NCI-H774 (cell line): ENCODE measurements at places on chromosomes 6 and 20.

DNA sequence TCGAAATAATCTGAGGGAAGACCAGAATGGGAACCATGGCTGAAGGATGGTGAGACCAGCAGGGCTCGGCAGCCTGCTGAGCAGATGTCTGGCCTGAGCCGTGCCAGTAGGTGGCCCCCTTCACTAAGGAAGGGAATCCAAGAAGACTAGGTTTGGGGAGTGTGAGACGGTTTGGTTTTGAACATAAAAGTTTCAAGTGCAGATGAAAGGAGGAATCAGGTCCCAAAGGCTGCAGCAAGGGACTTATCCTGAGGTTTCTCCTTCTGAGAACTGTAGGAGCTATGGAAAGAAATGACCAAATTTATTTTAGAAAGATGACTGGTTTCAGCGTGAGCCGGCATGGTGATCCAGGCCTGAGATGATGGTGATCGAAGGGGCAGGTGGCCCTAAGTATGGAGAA lies 4.6 kb upstream of the OSER1 start:
- peak; percentile 12 for DNase-seq

DNA sequence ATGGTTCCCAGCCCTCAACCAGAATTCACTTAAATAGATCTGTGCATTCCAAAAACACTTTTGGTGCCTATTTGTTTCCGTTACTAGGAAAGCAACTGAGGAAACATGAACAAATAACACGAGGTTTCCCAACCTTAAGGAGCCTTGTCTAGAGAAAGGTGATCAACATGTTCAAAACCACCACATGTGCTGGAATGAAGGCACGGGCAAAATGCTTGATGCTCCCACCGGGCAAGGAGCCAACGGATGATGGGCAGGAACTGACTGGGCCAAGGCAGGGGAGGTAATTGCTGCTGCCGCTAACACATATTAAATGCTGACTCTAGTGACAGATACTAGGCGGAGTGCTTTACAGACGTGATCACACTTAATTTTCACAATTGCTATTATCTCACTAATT lies 2.5 kb downstream of the MYLK4 start:
- DNase-seq, result no peak

DNA sequence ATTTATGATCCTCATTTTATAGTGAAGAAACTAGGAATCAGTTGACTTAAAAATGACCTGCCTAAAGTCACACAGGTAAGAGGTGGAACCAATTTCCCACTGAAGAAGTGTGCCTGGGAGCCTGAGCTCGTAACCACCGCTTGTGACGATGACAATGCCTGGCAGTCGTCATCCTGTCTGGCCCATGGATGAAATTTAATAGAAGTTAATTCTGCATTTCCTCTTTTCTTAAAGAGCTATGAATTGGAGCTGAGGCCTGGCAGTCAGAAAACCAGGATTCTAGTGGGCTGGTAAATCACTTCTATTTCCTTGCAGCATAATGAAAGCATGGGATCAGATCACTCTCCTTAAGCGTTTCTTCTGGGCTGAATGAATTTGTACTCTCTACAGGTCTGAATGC lies 200.0 kb upstream of the SGK1 start:
- no peak for DNase-seq

- no peak for DNase-seq
Measured at GRCh38 chr20:60108397-60108796, 150.2 kb downstream of the CDH26 start.

- DNase-seq, result peak; percentile 35
Measured at GRCh38 chr6:116217069-116217468, 36.8 kb downstream of the TSPYL4 start.

DNA sequence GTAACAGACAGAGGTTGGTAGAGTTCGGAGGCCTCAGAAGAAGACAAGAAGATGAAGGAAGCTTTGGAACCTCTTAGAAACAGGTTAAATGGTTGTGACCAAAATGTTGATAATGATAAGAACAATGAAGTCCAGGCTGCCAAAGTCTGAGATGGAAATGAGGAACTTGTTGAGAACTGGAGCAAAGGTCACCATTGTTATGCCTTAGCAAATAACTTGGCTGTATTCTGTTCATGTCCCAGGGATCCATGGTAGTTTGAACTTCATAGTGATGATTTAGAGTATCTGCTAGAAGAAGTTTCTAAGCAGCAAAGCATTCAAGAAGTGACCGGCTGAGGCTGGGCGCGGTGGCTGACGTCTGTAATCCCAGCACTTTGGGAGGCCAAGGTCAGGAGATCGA lies 11.1 kb upstream of the LSM14B start:
- no peak for DNase-seq

- no peak for DNase-seq
Measured at GRCh38 chr6:8513174-8513573, 77.8 kb upstream of the SLC35B3 start.

- DNase-seq, result no peak
Measured at GRCh38 chr6:76435174-76435573, 362.7 kb upstream of the IMPG1 start.

DNA sequence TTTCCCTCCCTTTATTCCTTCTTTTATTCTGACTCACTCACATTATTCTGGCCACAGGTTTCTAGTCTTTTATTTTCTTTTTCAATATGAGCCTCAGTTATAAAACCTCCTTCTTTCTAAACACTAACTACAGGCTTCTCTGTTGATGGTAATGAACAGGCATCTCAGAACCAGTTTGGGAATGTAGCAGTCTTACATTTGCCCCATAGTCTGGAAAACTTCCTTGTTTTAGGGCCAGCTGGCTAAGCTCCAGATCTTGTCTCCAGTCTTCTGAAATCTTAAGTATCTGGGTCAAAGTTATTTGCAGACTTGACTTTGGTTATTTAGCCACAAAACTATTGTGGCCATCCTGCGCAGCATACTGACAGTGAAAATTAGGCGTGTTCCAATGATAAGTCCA lies 97.0 kb upstream of the MAN1A1 start:
- no peak for DNase-seq

DNA sequence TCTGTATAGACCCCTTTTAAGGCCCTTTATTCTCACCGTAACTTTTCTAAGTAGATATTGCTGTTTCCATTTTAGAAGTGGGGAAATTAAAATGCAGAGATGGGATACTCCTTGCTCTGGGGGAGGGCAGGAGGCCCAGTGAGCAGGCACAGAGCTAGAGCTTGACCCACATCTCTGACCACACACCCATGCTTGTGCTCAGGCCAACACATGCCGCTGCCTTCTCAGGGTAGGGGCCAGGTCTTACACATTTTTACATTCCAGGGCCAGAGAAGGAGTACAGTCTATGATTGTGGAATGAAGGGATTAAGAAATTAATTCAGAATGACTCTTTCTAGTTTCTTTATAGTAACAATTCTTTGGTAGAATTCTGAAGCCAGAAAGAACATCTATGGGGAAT lies 104.8 kb downstream of the SOBP start:
- no peak for DNase-seq

DNA sequence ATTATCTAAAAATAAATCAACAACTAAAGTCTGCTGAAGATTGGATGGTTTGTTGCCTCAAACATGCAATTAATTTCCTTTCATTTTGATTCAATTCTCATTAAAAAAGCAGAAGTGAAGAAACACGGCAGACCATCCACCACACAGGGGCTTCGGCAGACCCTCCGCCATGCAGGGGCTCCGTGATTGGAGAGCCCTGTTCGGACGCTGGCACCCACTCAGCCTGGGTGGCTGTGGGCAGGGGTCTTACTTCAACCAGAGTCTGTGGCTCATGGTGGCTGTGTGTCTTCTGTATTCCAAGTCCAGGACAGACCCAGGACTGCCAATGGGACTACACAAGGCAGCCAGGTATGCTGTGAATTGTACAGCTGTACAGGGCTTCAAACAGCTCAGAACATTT lies 86.9 kb upstream of the FRMD1 start:
- DNase-seq, result no peak

GRCh38 chr6:116029535-116029934 lies 31.2 kb downstream of the FRK start:
- no peak for DNase-seq

- DNase-seq, result no peak
Measured at GRCh38 chr6:10269814-10270472, 144.9 kb downstream of the TFAP2A start.

GRCh38 chr6:130010387-130010786 lies 8.0 kb upstream of the L3MBTL3 start:
- no peak for DNase-seq

DNA sequence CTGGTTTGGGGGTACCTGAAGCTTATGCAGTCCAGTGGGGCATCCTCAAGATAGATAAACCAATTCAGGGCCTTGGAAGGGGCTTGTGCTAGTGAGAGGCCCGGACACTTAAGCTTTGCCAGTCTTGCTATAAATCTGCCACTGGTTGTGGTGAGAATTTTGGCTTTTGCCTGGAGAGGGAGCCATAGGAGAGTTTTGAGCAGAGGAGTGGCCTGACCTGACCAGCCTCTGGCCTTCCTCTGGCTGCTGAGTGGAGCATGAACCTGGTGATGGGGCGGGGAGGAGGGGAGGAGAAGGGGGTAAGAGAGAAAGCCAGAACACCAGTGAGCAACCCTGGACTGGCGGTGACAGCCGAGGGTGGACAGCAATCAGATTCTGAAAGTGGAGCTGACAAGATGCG lies 7.1 kb downstream of the TMEM74B start:
- DNase-seq, result no peak

DNA sequence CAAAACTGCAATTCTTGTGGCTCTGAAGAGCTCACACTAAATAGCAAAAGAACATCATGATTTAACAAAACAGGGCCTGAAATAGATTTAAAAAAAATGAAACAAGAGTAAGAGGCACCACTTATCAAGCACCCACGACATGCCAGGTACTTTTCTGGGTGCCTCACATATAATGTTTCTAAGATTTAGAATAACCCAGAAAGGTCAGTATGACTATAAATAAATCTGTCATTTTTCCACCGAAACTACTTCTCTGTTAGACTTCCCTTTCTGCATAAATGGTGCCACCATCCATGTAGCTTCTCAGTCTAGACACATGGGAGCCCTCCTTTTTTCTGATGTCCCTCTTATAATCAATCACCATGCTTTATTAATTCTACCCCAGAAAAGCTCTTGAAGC lies 652.4 kb upstream of the CHD6 start:
- no peak for DNase-seq

DNA sequence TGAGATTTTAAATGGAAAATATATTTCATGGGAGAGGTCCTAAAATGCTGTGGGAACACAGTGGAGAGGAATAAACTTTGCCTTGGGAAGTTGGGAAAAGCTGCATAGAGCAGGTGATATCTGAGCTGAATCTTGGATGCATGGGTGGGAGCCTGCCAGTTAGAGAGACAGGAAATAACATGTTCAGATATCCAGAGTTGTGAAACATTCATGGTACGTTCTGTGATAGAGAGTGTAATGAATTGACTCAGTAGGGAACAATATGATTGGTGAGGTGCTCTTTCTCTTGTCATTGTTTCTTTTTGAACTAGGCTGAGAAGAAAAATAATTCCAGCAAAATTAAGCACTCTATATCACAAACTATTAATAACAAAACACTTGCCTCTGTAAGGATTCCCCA lies 72.8 kb downstream of the RPS12 start:
- no peak for DNase-seq

GRCh38 chr20:53276143-53276542 lies 304.0 kb downstream of the TSHZ2 start:
- DNase-seq, result no peak

GRCh38 chr20:18638768-18639167 lies 50.9 kb downstream of the DTD1 start:
- no peak for DNase-seq

- DNase-seq, result no peak
Measured at GRCh38 chr6:32189069-32189741, 797 bp downstream of the PBX2 start.

DNA sequence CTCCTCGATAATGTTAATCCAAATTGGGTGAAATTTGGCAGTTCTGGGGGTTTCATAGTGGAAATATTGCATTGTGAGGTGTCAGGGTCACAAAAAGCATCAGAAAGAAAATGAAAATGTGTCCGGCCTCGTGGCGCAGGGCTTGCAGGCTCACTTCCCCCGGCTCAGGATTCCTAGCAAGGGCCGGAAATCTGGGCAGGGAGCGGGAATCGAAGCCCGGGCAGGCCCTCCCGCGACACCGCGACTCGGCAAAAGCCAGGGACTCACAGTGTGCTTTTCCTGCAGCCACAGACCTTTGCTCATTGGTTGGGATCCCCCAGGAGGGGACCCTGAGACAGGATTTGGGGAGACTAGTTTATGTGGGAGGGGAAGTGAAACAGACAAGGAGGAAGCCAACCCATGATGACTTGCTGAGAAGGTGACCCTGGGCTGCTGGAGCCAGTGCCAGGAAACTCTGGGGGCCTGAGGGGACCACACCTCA lies 847 bp upstream of the CD93 start:
- no peak for DNase-seq

- DNase-seq, result no peak
Measured at GRCh38 chr20:237489-237888, 10.4 kb downstream of the DEFB129 start.

- DNase-seq, result no peak
Measured at GRCh38 chr6:44704240-44705150, 317.0 kb downstream of the CDC5L start.

DNA sequence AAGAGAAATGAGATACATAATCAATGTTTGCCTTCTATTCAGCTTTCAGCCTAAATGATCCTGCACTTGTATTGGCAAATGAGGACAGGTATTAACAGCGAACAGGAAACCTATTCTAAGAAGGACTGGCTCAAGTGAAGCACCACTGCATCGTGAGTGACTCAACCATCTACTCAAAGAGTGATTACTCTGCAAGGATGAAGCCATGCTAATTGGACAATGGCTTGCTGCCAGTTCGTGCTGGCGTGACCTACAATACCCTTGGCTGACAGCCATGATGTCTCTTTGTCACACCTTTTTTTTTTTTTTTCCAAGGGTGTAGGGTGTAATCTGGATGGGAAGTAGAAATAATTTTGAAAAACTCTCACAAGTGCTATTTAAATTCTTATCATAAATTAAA lies 104.9 kb downstream of the GJA10 start:
- DNase-seq, result peak; percentile 96

GRCh38 chr6:38364127-38364526 lies 275.6 kb downstream of the BTBD9 start:
- no peak for DNase-seq

GRCh38 chr6:143167224-143167623 lies 106.5 kb downstream of the AIG1 start:
- no peak for DNase-seq

DNA sequence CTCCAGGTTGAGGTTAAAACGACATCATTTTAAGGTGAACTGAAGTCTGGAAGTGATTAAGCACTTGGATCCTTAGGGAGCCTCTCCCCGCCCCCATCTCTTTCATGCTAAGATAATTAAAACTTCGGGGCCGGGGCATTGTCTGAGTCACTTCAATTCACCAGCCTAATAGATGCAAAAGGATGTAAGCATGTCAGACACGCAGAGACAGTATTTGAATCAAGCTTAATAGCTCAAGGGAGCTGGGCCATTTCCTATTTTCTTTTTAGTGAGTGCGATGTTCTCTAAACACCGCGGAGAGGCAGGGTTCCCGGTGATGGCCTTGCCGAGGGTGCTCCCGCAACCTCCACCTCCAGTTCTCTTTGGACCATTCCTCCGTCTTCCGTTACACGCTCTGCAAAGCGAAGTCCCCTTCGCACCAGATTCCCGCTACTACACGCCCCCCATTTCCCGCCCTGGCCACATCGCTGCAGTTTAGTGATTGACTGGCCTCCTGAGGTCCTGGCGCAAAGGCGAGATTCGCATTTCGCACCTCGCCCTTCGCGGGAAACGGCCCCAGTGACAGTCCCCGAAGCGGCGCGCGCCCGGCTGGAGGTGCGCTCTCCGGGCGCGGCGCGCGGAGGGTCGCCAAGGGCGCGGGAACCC lies 516 bp upstream of the IRF4 start:
- DNase-seq, result no peak

GRCh38 chr20:706366-706885 lies 30.8 kb upstream of the SCRT2 start:
- DNase-seq, result no peak

GRCh38 chr6:138403324-138403800 lies 661 bp upstream of the HEBP2 start:
- DNase-seq, result no peak
